Activated T-cell treated with anti-CD3 and anti-CD28 coated beads for 4 hours (primary cell): ENCODE measurements at places on chromosomes 1 and 21.
A peak's percentile ranks its signal among the peaks of the same experiment; 100 is the strongest.

DNA sequence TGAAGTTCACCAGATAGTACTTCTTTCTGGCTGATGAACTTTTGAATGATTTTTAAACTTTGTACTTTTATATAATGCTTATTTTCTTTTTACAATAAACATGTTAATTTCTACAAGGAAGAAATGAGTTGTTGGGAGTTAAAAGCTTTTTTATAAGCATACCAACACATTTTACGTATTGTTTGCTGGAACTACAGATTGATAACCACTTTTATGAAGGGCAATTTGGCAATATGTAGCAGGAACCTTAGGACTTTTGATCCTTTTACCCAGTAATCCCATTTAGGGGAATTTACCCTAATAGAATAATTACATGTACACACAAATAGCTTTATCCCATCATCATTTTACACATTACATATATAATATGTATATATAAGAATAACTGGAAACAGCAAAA is 16.3 kb downstream of the PRPF38A start:
- DNase-seq: no peak

DNA sequence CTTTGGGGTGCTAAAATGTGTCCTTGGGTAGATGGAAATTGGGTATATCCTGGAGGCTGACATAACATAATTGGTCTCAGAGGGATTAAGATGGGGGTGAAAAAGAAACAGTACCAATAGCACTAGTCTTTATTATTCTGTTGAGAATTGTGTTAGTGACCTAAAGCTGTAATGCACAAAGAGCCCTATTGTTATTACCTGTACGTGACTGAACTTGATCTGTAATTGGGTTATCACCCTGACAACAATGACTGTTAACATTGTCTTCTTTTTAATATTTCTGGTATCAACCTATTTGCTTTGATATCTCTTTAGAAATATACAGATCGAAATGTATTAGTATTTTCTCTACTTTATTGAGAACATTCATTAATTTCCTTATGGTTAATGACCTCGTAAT is 147.6 kb downstream of the NEK7 start:
- DNase-seq: no peak

DNA sequence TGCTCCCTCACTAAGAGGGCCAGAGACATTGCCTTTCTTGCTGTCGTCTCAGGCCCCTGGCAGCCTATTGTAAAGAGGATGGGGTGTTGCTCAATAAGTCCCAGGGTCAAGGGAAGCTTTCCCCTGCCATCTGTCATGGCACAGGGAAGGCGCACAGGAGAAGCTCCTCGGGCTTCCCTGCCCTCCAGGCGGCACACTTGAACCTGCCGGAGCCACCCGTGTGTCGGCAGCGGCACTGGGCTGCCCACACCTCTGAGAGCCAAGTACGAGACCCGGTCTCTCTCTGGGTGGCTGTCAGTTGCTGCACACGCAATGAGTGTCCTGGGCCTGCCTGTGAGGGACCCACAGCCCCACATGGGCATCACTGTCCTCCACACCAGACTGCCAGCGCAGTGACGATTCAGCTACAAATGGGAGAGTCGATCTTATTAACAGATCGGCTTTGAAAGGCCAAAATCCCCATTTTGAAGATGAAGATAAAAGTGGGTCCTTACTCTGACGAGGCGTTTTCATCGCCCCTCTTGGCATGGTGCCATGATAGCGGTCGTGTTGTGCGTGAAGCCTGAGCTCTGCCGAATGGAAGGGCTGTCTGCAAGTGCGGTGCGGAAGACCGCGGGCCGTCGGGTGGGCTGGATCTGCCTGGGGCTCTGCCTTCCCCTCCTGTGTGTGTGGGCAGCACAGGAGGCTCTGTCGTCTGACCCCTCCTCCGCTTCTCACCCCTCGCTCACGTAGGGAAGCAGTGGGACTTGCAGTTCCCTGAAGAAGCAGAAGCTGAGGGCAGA is 29.2 kb upstream of the PDXK start:
- DNase-seq: no peak

- DNase-seq: peak; percentile 88
These were observed 19.4 kb upstream of the KCNAB2 start for GRCh38 chr1:6026095-6026809.

DNA sequence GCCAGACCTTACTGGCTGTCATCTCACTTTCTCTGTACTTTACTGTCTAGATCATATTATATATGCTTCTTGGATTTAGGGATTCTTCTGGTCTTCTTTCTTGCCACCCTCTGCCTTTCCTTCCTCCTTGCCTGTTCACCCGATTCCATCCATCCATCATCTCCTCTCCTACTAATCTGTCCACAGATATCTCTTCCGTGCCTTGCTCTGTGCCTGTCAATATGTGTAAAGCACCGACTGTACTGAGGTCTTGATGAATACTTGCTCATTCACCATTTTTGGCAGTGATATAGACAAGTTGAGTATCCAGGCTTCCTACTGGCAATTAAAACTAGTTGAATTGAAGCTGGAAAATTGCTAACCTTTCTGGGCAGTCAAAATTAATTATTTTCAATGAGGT is 8.1 kb downstream of the FMN2 start:
- no peak for DNase-seq

DNA sequence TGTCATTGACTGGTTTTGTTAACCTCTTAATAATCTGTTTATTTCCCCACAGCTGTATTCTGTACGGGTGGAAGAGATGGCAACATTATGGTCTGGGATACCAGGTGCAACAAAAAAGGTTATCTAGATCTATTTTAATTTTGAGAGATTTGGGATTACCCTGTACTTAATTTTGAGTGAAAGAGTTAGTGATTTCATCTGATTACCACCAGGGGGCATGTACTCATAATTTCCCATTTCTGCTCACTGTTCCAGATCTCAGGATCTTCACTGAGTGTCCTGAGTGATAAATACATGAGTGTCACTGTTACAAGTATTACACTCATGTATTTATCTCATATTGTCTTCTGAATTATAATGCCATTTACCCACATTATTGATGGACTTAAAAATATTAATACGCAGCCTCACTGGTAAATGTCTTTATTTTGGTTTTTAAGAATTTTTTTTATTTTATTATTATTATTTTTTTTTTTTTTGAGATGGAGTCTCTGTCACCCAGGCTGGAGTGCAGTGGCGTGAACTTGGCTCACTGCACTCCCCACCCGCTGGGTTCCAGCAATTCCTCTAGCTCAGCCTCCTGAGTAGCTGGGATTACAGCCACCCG is 27.4 kb downstream of the DTL start:
- DNase-seq: no peak

- no peak for DNase-seq
These were observed 264.6 kb downstream of the DUSP10 start for GRCh38 chr1:221477252-221477651.

DNA sequence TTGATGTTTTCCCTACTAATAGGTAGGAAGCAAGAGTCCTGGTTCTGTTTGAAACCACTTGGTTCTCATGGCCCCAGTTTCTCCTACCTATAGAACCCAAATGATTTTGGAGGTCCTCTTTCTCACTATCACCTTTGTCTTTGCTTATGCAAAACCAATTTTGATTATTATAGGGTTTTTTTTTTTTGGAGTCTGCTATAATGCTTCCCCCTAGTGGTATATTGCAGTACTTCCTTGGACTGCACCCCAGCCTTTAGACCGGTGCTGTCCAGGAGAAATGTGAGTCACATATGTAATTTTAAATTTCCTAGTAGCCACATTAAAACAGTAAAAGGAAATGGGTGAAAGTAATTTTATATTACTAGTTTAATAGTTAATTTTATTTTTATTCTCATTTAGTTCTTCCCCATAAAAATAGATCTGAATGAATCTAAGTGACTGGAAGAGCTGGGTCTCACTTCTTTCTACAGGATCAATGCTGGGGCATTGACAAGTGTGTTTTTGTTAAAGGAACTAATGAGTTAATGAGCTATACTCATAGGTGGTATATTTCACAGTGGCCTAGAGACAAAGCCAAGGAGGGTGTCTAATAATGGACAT is 10.6 kb downstream of the FCMR start:
- no peak for DNase-seq

DNA sequence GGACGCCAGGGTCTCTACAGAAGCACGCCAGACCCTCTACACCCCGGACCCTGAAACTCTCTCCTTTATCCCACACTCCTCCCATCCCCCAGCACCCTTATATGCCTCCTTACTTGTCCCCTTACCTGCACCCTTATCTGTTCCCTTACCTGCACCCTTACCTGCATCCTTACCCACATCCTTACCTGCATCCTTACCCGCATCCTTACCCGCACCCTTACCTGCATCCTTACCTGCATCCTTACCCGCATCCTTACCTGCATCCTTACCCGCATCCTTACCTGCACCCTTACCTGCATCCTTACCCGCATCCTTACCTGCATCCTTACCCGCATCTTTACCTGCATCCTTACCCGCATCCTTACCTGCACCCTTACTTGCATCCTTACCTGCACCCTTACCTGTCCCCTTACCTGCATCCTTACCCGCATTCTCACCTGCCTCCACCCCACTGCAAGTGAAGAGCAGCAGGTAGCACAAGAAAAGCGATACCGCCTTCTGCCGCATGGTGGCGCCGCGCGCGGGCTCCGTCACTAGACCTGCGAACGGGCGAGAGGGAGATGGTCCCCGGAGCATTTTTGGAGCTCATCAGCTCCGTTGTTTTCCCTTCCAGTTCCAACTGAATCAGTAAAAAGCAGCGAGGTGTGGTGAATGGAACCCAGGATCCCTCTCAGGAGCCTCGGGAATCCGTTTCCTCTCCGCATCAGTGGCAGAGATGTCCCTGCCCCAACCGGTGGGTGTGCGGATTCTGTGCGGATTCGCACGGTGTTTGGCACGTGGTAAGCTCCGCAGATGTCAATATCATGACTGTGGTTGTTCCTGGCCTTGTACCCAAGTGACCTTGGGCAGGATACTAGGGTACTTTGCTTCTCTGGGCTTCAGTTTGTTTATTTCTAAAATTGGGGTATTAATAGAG is 2.9 kb downstream of the IFI6 start:
- DNase-seq: peak; percentile 87

GRCh38 chr21:45354970-45355369 is 50.0 kb upstream of the COL18A1 start:
- DNase-seq: no peak

DNA sequence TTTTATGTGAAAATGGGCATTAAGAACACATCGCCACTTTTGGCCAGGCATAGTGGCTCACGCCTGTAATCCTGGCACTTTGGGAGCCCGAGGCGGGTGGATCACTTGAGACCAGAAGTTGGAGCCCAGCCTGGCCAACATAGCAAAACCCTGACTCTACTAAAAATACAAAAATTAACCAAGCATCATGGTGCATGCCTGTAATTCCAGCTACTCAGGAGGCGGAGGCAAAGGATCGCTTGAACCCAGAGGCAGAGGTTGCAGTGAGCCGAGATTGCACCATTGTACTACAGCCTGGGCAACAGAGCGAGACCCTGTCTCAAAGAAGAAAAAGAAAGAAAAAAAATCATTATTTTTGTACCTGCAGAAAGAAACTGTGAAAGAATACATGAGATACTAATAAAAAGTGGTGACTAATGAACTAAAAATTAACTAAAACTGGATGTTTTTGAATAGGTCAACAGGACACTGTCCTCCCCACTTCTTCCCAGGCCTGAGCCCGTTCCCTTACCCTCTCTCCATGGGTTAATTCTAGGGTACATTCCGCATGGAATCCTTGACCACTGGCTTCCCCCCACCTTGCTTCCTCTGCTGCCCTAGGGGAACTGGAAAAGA is 8.3 kb upstream of the TINAGL1 start:
- DNase-seq: no peak

GRCh38 chr1:53622531-53622930 is 116.4 kb downstream of the GLIS1 start:
- no peak for DNase-seq

- no peak for DNase-seq
These were observed 41.6 kb upstream of the GUCA2A start for GRCh38 chr1:42206164-42206563.

DNA sequence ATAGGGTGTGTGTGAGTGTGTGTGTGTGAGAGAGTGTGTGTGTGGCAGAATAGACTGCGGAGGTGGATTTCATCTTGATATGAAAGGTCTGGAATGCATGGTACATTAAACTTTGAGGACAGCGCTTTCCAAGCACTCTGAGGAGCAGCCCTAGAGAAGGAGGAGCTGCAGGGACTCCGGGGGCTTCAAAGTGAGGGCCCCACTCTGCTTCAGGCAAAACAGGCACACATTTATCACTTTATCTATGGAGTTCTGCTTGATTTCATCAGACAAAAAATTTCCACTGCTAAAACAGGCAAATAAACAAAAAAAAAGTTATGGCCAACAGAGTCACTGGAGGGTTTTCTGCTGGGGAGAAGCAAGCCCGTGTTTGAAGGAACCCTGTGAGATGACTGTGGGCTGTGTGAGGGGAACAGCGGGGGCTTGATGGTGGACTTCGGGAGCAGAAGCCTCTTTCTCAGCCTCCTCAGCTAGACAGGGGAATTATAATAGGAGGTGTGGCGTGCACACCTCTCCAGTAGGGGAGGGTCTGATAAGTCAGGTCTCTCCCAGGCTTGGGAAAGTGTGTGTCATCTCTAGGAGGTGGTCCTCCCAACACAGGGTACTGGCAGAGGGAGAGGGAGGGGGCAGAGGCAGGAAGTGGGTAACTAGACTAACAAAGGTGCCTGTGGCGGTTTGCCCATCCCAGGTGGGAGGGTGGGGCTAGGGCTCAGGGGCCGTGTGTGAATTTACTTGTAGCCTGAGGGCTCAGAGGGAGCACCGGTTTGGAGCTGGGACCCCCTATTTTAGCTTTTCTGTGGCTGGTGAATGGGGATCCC is 18.3 kb upstream of the HDAC1 start:
- peak; percentile 81 for DNase-seq

- DNase-seq: no peak
These were observed 2.7 kb upstream of the ADAMTS1 start for GRCh38 chr21:26847921-26848320.

DNA sequence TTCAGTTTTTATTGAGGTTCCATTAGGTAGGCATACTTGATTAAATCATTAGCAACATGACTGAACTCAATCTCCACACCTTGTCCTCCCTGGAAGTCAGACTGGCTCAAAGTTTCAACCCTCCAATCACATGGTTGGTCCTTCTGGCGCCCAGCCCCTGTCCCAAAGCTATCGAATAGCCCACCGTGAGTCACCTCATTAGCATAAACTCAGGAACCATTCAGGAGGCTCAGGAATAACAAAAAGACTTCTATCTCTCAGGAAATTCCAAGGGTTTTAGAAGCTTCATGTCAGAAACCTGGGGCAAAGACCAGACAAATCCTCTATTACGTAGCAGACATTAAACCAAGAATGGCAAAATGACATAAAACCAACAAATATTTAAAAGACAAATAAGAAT is 78.6 kb downstream of the RGS2 start:
- DNase-seq: no peak

- no peak for DNase-seq
These were observed 110.1 kb upstream of the SLC44A3 start for GRCh38 chr1:94709891-94710581.

GRCh38 chr1:229563701-229564100 is 5.2 kb upstream of the ABCB10 start:
- no peak for DNase-seq
